ENCODE measurements at places on chromosomes 3 and 15. TPM values are rescaled to one million over a fixed set of nuclear protein-coding genes. Genes with fewer than 3 reads are reported as not detected.

TRPM1 gene
- not detected for total RNA-seq

SLC28A1 gene
- total RNA-seq, result not detected

CSPG4 gene
- 3.0 TPM for total RNA-seq

SSUH2 gene
- not detected for total RNA-seq

ITIH3 gene
- not detected for total RNA-seq

Measured in glomerular endothelial cell (primary cell).